ENCODE measurements at places on chromosomes 6 and 20. TPM values are rescaled to one million over a fixed set of nuclear protein-coding genes. Genes with fewer than 3 reads are reported as not detected.
A peak's percentile ranks its signal among the peaks of the same experiment; 100 is the strongest.

DNA sequence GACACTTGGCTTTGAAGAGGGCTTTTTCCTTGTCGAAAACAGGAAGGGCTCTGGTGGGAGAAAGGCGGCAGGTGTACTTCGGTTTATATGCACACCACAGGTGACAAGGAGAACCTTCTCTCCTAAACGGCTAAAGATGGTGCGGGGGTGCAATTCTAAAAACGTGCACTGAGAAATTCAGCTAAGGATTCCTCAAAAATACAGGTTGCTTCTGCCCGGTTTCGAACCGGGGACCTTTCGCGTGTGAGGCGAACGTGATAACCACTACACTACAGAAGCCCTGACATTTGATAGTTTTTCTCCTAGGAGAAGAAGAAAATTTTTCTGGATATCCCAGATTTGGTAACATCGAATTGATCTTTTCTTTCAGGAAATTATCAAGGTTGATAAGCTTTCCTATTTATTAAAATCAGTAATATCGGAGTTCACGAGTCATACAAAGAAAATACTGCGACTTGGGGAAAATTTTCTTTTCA lies 32.0 kb downstream of the POM121L2 start:
- peak; percentile 31 for DNase-seq

- DNase-seq, result no peak
Measured at GRCh38 chr20:62156254-62156556, 12.6 kb downstream of the SS18L1 start.

DNA sequence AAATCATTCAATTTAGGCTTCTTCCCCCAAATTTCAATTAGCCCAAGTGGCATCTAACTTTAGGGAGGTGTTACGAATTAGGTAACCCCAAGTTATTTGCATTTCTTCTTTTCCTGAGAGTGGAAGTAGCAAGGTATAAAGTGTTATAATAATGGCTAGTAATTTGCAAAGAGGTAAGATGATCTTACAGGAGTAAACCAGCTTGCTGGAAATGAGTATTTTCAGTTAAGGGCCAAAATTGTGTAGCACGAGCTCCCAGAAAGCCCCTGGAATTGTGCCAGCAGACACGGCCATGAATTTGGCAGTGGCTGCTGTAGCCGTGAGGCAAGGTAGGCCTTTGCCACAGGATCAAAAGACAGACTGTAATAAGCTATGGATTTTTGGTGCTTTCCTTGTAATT lies 38.0 kb downstream of the CITED2 start:
- no peak for DNase-seq

GRCh38 chr20:63641146-63641791 lies 12.0 kb downstream of the STMN3 start:
- no peak for DNase-seq

DNA sequence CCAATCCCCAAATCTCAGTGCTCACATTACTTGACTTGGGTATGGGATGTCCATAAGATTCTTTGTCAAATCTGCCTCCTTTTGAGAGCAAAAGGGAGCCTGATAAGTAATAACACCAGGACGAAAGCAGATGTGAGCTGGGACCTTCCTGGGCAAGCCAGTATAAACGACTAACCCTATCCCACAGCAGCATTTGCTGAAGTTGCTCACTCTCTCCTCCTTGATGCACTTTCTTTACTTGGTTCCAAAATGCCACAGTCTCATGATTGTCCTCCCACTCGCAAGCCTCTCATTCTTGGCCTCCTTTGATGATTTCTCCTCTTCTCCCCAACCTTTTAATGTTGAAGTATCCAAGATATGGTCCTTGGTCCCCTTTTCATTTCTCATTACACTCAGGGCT lies 44.7 kb upstream of the TAGAP start:
- no peak for DNase-seq

DNA sequence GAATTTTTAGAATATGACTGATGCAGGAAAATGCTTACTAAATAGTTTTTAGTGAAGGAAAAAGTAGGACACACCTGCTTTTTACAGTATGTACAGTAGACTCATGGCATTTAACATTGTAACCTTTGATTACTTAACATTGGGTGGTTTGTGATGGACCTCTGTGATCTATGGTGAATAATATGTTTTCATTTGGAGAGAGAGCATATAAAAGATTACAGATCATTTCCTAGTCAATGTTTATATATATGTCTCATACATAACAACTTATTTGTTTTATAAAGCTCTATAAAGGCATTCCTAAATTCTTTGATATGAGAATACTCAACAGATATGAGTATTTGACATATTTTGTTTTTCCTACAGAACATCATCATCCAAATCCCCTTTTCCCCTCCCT lies 129.3 kb upstream of the PDE7B start:
- DNase-seq, result no peak

DNA sequence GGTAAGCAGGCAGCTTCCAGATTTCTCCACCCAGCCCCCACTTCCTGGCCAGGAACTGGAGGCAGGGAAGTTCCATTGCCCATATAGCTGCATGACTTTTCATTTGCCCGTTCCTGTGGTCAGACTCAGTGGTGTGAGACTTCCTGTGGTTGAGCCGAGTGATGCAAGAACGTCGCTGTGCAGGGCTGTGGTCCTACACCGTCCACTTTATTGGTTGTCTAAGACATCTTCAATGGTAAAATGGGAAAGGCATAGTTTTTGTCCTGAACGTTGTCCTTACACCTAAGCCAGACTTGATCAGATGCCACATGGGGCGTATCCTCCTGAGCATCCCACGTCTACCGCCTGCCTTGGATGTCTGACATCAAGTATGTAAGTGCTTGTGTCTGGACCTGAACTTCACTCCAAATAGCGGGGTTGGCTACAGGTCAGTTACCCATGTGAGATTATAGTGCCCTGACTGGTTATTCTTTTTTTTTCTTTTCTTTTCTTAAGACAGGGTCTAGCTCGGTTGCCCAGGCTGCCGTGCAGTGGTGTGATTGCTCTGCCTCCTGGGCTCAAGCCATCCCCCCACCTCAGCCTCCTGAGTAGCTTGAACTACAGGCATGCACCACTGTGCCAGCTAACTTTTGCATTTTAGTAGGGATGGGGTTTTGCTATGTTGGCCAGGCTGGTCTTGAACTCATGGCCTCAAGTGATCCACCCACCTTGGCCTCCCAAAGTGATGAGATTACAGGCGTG lies 25.9 kb upstream of the GTSF1L start:
- peak; percentile 26 for DNase-seq

- no peak for DNase-seq
Measured at GRCh38 chr6:153309651-153310050, 178.6 kb upstream of the RGS17 start.

DNA sequence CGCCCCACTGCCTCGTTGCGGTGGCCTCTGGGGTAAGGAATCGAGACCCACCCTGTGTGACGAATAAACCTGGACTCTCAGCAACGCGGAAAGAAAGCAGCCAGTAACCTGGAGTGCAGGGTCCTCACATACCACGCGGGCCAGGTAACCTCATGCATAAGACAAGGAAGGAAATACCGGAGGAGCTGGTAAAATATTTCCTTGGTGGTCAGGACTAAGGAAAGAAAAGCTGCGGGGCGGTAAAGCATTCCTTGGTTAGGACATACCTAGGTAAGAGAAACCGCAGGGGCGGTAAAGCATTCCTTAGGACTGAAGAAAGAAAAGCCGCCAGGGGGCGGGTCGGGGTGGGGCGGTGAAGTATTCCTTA lies 80.7 kb downstream of the SYTL3 start:
- DNase-seq, result no peak

- peak; percentile 39 for DNase-seq
Measured at GRCh38 chr20:4681991-4682401, 39.7 kb upstream of the PRND start.

GRCh38 chr6:37761554-37762271 lies 57.8 kb upstream of the ZFAND3 start:
- no peak for DNase-seq

The CGA gene
- total RNA-seq, result 8.2 TPM

The E2F1 gene
- total RNA-seq, result 8.7 TPM

The EEF1A2 gene
- 7.2 TPM for total RNA-seq

The SALL4 gene
- total RNA-seq, result 3.6 TPM

The NEDD9 gene
- total RNA-seq, result 87.2 TPM

All from umbilical cord (tissue), 2 donors.